ENCODE measurements at places on chromosomes 3 and 15.

DNA sequence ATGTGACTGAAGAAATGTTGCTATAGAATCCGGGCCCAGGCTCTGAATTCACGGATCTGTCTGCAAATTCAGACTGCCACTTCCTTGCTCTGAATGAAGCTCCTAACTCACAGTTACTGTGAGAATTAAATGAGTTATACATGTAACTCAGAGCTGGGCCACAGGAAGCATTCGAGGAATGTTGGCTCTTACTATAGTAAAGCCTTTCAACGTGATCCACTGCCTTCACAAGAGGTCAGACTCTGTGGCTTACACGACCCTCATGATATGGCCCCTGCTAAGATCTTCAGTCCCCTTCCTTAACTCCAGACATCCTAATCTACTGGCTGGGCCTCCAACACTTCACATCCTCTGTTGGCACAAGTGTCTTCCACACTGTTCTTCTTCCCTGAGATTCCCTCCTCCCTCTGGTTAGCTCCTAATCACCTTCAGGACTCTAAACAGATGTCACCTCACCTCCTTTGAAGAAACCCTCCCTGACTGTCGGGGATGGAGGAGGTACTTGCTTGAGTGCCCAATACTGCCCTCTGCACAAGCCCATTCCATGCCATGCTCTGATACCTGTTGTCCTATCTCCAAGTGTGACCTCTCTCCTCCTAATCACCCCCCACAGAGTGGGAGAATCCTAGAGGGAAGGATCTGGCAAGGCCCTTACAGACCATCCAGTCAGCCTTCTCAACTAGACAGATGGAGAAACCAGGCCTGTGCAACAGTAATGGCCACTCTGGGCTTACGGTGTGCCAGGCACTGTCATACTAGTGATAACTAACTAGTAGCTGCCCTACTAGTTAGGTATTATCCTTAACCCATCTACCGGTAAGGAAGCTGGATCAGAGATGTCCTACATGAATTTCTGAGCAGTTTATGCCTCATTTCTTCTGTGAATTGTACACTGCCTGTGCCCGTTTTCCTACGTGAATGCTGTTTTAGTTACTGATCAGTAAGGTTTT lies 1.3 kb downstream of the ACTR8 start:
- no peak for DNase-seq

DNA sequence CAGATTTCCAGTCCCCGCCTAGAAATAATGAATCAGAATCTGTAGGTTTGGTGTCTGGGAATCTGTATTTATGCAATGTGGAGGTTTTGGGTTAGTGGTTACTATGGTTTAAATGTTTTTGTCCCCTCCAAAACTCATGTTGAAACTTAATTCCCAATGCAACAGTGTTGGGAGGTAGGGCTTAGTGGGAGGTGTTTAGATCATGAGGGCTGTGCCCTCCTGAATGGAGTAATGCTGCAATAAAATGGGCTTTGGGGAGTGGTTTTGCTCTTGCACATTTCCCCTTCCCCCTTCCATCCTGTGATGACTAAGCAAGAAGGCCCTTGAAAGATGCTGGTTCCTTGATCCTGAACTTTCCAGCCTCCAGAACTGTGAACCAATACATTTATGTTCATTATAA lies 9.2 kb upstream of the RFC4 start:
- no peak for DNase-seq

DNA sequence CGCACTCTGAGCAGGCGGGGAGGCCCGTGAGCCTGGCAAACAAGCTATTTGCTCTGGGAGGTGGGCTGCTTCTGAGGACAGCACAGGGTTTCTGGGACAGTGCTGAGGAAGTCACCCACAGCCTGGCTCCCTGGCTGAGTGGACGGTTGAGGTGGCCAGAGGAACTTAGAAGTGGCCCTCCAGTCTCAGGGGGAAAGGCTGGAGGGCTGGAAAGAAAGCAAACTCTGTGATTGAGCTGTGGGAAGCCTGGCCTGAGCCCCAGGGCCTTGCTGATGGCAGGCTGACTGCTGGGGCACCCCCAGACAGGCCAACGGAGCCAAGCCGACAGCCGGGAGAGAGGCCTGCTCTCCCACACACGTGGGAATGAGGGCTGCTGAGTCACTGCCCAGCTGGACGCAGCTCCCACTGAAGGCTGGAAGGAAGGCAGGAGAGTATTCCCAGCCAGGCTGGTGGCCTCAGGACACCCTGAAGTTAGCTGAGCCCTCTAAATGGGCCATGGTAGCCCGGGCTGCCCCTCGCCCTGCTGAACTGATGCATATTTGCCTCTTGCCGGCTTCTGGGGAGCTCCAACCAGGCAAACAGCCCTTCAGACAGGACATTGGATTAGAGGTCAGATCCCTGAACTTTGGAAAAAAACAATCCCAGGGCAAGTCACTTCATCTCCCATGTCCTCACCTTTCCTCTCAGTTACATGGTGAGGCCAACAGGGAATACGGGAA lies 98.0 kb upstream of the TLE3 start:
- DNase-seq, result peak; percentile 88

GRCh38 chr3:131561511-131561910 lies 58.7 kb upstream of the MRPL3 start:
- no peak for DNase-seq

DNA sequence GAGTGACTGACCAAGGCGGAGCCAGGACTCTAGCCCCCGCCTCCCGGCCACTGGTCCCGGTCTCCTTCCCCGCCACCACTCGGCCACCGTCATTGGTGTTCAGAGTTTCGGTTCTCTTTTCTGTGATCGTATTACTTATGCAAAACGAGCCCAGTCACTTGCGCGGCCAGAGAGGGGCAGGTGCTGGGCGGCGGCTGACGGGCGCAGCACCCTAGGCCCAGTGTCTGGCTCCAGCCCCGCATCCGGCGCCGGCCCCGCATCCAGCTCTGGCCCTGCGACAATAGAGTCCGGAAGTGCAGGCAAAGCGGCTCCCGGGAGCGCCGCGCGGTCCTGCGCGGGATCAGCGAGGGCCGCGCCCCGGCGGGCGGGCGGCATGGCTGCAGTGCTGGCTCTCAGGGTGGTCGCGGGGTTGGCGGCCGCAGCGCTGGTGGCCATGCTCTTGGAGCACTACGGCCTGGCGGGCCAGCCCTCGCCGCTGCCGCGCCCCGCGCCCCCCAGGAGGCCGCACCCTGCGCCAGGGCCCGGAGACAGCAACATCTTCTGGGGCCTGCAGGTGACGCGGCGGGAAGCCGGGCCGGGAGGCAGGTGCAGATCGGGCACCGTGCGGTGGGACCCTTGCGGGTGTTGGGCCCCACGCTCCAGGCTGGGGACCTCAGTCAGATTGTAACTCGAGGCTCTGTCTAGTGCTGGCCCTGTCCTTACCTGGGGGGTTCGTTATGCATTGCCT lies at the start of gene TMEM62:
Gene TMEM62 (plus strand): TSS at position 157 of the 727 bp plus-strand sequence. CDS start 217 bp downstream, at position 374.
- peak; percentile 74 for DNase-seq

DNA sequence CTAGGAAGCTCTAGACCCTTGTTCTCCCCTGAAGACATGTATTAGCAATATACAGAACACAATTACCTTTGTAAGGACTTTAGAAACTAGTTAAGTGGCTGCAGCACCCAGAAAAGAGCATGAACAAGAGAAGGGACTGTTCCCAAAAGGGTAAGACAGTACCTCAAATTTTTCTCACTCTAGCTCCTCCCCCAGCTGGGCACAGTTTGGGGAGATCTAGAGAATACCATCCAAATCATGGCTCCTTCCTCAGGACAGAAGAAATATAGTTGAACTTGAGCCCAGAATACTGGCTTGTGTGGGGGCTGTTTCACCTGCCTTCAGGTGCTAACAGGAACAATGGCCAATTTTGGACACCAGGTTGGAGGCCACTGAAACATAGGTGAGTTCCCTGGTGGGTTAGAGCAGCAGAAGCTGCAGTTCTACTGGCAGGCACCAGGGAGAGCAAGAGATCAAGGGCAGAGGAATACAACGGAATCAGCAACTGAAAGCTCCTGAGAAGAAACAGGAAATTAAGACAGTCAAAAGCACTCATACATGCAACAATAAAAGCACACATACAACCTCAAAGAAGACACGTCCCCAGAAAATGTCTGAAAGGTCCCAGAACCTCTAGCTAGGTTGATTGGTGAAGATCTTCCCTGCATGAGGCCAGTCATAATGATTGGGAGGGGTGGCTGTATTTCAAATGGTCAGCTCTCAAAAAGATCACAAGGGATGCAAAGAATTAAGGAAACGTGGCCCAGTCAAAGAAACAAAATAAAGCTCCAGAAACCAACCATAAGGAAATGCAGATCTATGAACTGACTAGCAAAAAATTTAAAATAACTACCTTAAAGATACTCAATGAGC lies 104.9 kb upstream of the ASB14 start:
- DNase-seq, result peak; percentile 17

DNA sequence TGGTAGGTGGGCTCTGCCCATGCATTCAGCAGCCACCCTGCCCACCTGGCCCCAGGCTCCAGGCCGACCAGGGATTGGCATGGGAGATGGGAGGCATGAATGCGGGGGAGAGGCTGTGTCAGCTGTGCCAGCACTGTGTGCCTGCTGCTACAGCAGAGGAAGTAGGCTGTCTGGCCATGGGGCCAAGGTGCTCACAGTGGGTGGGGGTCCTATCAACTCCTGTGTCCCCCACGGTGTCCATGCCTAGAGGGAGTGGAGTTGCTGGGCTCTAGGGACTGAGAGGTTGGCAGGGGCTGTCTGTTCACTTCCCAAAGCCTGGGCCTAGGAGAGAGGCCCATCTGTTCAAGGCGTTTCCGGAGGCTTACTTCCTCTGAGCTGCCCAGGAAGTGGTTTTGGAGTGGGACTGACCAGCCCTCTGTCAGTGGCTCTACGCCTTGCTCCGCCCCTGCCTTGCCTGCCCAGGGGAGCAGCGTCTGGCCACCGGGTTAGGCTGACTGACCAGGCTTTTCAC lies 5.8 kb downstream of the PRKCD start:
- peak; percentile 74 for DNase-seq

- DNase-seq, result no peak
Measured at GRCh38 chr3:181609030-181609767, 102.5 kb upstream of the SOX2 start.

- no peak for DNase-seq
Measured at GRCh38 chr3:52281981-52282801, 3.7 kb upstream of the WDR82 start.

DNA sequence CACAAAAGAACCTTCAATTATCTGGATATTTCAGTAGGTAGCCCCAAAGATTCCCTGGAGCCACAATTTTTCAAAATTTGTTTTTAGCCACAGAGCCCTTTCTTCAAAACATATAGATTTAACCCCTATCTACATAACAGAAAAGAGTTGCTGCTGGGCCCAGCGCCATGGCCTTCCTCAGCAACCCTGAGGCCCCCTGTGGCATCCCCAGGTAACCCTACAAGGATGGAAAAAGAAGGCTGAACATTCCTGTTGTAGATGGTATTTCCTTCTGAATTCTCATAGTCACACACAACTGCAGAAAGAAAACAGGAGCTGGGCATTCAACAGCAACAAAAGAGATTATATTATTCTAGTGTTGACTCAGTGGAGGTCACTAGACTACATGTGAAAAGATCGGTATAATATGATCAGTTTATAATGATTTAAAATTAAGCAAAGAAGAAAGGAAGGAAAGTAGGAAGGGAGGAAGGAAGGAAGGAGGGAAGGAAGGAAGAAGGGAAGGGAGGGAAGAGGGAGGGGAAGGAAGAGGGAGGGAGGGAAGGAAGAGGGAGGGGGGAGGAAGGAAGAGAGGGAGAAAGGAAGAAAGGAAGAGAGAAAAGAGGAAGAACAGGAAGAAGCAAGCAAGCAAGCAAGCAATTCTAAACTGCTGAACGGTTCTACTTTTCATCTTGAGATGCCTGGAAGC lies 342.5 kb upstream of the NR2F2 start:
- DNase-seq, result no peak

DNA sequence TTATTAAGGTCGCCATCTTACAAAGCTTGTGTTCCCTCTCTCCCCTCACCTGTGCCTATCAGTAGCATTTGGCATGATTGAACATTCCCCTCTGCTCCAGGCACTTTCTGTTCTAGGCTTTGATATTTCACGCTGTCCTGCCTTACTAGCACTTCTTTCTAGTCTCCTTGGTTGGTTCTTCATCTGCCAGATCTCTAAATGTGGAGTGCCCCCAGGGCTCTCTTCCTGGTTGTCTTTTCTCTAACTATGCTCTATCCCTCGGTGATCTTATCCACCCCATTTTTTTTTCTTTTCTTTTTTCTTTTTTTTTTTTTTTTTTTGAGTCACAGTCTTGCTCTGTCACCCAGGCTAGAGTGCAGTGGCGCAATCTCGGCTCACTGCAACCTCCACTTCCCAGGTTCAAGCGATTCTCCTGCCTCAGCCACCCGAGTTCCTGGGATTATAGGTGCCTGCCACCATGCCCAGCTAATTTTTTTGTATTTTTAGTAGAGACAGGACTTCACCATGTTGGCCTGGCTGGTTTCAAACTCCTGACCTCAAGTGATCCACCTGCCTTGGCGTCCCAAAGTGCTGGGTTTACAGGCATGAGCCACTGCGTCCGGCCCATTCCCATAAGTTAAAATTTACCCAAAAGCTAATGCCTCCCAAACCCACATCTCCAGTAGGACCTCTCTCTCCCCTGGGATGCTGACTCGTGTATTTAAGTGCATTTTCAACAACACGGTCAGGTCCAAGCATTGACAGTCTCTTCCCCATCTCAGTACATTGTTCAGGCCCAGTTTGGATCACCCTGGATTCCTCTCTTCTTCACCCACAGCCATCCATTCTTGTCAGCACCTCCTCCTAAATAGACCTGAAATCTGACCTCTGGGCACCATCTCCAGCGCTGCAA lies 5.2 kb downstream of the NUSAP1 start:
- no peak for DNase-seq

DNA sequence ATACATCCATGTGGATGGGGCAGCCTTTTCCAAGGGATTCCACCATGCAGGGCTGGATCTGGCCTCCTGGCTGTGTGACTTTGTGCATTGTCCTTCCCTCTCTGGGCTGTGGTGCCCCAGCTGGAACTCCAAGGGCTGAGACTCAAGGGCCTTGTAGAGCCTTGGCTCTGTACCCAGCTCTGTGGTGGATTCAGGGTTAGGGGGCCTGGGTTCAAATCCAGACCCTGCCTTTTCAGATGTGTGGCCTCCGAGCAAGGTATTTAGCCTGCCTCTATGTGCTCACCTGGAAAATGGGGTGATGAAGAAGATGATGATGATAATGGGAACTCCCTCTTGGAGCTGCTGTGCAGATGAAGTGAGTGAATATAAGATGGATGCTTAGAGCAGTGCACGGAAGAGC lies 161.9 kb downstream of the WNT7A start:
- DNase-seq, result no peak

GRCh38 chr3:94011233-94011711 lies 17.1 kb downstream of the STX19 start:
- no peak for DNase-seq
